T-helper 2 cell (primary cell): ENCODE measurements at places on chromosomes 11 and 22.

GRCh38 chr22:46001046-46001425 lies 24.1 kb upstream of the WNT7B start:
- no peak for DNase-seq

GRCh38 chr11:35393098-35393497 lies 26.3 kb downstream of the SLC1A2 start:
- DNase-seq: no peak

- no peak for DNase-seq
Measured at GRCh38 chr11:46039990-46040389, 81.3 kb downstream of the PHF21A start.

- no peak for DNase-seq
Measured at GRCh38 chr22:43008921-43009320, 6.0 kb downstream of the PACSIN2 start.

DNA sequence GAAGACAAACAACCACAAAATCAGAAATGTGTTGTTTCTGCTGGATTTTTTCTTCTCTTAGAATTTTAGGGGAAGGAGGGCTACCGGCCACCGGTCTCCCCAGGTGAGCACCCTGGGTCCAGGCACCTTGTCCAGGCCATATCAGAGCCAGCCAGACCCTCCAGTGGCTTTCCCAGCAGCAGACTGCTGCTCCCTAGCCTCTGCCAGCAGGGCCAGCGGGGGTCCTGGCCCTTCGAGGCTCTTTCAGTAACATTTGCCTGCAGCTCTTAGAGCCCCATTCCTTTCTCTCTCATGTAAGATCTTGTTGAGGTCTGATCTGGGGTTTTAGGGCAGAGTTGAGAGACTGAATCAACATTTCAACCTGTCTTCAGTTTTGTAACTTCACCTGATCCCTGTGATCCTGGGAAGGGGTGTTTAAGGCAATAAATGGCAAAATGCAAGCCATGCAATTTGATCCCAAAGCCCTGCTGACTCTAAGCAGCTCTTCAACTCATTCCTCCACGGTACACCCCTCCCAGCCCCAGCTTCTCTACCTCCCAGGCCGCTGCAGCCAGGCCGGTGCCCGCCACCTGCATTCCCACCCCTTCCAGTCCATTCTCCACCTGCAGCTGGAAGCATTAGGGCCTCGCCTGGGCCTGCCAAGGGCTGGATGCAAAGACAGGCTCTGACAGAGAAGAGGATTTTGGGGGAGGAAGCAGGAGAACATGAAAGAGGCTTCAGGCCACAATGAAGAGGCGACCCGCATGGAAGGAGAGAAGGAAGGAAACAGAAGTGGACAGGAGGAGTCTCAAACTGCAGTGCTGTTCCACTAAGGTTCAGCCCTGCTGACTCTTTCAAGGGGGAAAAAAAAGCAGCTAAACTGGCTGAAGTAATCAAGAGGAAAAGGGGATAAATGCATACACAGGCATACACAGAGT lies 113.0 kb upstream of the FGF3 start:
- DNase-seq: no peak

DNA sequence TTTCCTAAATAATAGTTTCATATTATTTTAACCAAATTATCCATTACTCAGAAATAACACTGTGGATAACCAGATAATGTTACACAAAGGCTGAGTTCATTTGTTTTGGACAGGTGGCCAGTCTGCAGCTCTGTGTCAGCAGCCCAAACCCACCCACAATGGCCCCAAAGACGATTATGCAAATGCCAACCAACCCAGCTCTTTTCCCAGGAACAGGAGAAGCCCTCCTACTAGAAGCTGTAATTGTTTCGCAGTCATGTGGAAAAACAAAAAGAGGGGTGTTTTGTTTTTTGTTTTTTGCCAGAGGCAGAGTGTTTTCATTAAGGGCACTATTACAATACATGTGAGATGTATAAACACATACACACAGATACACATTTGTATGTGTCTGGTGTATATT lies 102.1 kb downstream of the FCHSD2 start:
- DNase-seq: no peak

DNA sequence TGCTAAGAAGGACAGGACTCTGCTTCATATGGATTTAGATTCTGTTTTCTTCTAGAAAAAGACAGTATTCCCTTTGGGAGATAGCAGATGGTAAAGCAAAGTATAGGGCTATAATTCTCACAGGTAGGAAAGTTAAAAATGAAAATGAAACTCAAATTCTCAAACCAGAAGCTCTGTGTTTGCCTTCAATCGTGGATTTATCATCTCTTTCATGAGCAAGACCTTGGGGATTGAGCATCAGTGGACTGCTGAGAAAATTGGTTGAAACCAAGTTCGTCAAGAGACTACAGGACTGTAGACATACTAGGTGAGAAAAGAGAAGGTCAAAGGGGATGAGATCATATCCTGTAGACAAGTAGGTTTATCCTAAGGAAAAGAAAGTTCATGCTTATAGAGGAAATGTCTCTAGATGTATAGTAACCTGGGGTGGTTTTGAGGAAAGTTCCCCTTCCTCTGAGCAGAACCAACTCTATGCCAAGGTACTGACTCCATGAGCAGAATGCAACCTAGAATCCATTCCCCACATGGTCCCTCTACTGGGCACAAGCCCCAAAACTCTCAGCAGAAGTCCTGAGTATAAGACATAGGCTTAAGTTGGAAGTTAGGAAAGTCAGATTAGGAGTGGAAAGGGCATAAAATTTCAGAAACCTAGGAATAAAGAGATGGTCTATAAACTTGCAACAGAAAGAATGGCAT lies 46.5 kb downstream of the SLC5A12 start:
- no peak for DNase-seq

- DNase-seq: no peak
Measured at GRCh38 chr22:30245181-30245984, 1.2 kb downstream of the LIF start.

DNA sequence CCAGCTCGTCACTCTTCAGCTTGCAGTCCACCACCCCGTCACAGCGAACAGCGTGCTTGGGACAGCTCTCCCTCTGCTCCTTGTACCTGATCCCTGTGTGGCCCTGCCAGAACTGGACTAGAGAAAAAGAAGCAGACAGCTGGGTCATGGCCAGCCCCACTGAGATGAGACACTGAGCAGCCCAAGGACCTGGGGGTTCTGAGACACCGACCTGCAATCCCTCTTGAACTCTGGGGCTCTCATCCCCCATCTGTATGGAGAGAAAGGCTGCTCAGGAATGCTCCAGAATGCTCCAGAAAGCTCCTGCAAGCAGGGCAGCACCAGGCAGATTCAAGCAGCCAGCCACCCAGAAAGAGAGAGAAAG lies 14.8 kb downstream of the TMPRSS13 start:
- no peak for DNase-seq

DNA sequence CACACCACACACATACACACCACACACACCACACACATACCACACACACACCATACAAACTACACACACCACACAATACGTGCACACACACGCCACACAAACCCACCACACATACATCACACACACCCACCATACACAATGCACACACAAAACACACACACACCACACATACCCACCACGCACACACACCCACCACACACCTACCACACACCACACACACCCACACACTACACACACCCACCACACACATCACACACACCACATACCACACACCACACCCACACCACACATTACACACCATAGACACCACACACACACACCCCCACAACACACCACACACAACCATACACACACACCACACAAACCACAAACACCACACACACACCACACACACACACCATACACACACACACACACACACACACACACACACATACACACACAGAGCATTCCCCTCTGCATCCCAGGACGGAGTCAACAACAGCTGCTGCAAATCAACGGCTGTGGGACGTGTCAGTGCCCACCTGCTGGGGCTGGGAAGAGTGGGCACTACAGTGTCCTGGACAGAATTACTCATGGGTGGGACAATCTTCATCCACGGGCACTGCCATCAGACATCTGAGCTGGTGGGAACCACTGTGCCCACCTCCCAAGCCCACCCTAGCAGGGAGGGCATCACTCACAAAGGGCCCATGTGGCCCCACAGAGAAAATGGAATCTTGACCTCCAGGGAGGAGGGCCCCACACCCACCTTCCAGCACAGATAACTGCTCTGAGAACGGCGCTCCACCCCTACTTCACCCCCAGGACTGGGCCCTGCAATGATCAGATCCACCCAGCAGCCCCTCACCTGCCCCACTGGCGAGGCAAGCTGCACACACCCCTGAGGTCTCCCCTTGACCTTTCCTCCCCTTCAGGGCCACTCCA lies 8.4 kb downstream of the TP53I11 start:
- no peak for DNase-seq

- DNase-seq: no peak
Measured at GRCh38 chr11:100830978-100831732, 144.1 kb downstream of the ARHGAP42 start.

GRCh38 chr11:16936643-16937042 lies 77.6 kb downstream of the PLEKHA7 start:
- no peak for DNase-seq

GRCh38 chr11:40877981-40878380 lies 581.5 kb downstream of the LRRC4C start:
- DNase-seq: no peak

DNA sequence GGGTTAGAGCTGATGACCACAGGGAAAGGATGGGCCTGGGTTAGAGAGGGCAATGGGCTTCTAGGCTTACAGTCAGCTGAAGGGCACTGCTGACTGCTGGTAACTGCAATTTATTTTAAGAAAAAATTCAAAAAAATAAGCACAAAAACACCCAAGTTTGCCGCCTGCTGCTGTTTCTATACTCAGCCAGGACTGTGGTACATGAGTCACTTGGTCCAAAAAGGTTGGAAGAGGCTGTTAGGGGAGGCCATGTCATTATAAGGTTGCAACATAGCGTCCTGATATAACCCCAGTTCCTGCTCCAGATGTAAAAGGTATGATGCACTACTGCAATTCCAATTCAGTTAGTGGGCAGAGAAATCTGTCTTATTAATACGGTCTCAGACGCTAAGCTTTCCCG lies 98.9 kb downstream of the ETS1 start:
- no peak for DNase-seq

DNA sequence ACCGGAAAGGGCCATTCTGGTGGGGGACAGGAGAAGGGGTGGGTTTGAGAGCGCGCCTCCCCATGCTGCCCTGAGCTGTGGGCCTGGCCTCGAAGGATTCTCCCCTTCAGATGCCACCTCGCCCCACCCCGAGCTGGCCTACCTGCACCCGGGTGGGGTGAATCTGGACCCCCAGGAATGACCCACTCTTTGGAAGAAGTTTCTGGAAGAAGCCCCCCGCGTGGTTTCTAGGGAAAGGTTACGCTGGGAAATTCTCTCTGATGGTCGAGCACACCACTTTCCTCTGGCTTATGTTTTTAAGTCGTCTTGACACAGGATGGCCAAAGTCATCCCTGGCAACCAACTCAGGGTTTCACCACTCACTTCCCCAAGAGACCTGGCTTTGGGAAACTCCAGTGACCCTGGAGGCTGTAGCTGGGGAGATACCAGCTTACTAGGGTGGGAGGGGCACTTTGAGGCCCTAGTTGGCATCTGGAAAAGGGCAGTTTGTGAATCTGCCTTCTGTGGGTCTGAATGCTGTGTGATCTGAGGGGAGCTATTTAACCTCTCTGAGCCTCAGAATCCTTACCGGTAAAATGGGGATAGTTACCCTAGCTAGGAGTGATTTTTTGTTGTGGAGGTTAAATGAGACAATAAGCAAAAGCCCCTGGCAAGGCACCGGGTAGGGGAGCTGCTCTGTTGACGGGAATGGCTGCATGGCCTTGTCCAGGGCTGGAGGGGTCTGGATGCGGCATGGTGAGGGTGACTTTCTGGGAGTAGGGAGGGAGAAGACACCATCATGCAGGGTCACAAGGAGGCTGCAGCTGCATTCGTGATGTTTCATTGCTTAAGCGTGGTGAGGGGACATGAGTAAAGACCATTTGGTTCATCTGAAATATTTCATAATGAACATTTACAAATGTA lies 45.3 kb upstream of the ACCSL start:
- no peak for DNase-seq

- DNase-seq: no peak
Measured at GRCh38 chr11:33910296-33910957, 18.6 kb upstream of the LMO2 start.

DNA sequence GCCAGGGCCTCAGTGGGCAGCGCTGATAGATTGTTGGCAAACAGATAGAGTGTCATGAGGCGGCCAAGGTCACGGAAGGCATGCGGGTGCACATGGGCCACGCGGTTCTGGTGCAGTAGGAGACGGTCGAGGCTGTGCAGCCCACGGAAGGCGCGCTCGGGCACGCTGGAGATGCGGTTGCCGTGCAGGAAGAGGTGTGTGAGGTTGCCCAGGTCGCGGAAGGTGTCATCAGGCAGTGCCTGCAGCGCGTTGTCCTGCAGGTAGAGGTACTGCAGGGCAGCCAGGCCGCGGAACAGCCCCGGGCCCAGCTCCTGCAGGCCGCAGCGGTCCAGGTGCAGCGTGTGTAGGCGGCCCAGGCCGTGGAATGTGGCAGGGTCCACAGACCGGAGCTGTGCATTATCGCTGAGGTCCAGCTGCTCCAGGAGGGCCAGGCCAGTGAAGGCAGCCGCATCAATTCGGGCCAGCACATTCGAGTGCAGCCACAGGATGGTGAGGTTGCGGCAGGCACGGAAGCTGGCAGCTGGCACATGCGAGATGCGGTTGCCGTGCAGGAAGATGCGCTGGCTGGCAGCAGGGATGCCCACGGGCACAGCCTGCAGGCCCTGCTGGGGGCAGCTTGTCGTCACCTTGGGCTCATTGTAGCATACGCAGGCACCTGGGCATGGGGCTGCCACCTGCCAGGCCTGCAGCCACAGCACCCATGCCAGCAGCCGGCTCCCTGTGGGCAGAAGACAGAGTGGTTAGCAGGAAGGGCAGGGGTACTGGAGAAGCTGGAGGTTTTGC lies 25.5 kb downstream of the RTN4R start:
- DNase-seq: peak; percentile 44

DNA sequence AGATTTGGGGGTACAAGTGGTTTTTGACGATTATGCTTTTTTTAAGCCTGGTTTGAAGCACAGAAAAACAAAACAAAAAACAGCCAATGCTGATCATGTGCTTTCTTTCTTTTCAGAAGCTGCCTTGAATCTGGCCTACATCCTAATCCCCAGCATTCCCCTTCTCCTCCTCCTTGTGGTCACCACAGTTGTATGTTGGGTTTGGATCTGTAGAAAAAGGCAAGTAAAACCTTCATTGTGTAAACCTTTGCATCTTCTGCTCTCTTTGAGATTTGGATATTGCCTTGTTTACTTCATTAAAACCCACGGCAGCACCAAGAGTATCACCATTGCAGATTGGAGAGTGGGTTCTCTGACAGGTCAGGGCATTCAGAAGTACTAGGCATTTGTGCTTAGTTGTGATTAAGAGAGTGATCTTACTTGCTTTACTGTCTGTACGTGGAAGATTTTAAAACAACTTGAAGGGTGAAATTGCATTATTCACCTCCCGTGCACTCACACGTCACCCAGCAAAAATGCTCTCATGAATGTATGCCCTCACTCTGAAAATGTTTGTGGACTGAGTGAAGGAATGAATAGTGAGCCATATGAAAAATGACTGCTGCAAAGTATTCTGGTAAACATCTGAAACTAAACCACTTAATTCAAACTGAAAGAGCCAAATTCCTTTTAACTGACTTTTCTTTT lies 17.0 kb downstream of the LAYN start:
- no peak for DNase-seq
